ENCODE measurements at places on chromosomes 7 and 10.
A peak's percentile ranks its signal among the peaks of the same experiment; 100 is the strongest.

- peak; percentile 84 for DNase-seq
Observed at GRCh38 chr10:60944058-60944909, at the start of gene RHOBTB1. Gene RHOBTB1 (minus strand): TSS chr10:60944185. CDS start chr10:60911542, 32,643 bp downstream.

DNA sequence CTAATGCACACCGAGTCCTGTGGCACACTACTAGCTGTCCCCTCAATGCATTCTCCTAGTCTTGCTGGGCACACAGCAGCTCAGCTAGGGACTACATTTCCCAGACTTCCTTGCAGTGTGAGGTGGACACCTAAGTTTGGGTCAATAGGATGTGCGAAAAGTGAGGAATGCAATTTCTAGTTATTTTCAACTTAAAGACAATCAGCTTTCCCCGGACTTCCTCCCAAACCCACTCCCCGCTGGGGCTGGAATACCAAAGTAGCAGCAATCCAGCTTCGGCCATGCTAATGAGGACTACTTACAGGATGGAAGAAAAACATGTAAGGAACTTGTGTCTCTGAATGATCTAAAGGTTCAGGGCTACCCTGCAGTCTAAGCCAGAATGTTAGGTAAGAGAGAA is 286.4 kb upstream of the LRRN3 start:
- no peak for DNase-seq

- no peak for DNase-seq
Observed at GRCh38 chr10:113651898-113652297, 11.9 kb downstream of the NRAP start.

GRCh38 chr7:42217548-42217947 is 19.5 kb downstream of the GLI3 start:
- DNase-seq = no peak

GRCh38 chr10:45421221-45422097 is 47.4 kb downstream of the ALOX5 start:
- no peak for DNase-seq
